RPMI7951 (cell line): ENCODE measurements at places on chromosomes 1 and 21. TPM values are rescaled to one million over a fixed set of nuclear protein-coding genes. Genes with fewer than 3 reads are reported as not detected.

Gene TRIM63
- total RNA-seq = 0.12 TPM in 1 of 2 replicates, not detected in the other

- DNase-seq = peak; percentile 64
Observed at GRCh38 chr1:33180911-33181890, 642 bp downstream of the TRIM62 start.

DNA sequence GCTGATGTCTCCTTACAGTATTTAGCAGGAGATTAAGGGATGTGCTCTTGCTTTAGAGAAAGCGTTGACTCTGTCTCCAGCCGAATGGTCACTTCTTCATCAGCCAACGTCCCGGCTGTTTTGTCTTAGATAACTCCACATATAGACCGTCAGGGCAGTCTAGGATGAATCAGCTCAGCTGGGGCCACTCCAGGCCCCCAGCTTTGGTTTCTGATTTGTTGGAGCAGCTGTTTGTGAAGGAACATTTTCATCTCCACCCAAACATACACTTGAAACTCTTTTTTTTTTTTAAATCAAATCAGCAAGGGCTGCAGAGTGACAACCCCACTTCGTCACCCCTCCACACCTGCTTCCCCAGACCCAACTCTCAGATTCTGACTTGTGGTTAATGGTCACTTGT lies 206.1 kb upstream of the GALNT2 start:
- no peak for DNase-seq

GRCh38 chr1:209620487-209620884 lies 31.7 kb downstream of the LAMB3 start:
- no peak for DNase-seq

Gene FMN2
- total RNA-seq = 19.8 and 25.8 TPM in 2 replicates

- peak; percentile 75 for DNase-seq
Observed at GRCh38 chr1:37477198-37477931, 3.0 kb downstream of the ZC3H12A start.

DNA sequence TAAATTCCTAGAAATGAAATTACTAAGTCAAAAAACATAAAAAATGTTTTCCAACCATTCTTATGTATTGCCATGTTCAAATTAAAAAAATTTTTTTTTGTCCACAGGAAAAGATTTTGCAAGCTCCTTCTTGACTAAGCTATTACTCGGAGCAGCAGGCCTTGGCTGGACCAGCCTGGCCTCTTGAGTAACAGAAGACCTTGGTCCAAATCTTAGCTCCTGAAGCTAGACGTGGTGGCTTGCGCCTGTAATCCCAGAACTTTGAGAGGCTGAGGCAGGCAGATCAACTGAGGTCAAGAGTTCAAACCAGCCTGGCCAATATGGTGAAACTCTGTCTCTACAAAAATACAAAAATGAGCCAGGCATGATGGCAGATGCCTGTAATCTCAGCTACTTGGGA lies 77.6 kb downstream of the CLSTN1 start:
- no peak for DNase-seq

Gene KRTAP10-6
- not detected in 2 replicates for total RNA-seq

Gene LMX1A
- total RNA-seq = not detected in 2 replicates

- peak; percentile 15 for DNase-seq
Observed at GRCh38 chr1:63688302-63688890, 85.4 kb upstream of the ROR1 start.

- DNase-seq = peak; percentile 69
Observed at GRCh38 chr1:96966536-96967138, 245.1 kb downstream of the PTBP2 start.

Gene ZMYM1
- 24.5 and 25.8 TPM in 2 replicates for total RNA-seq

GRCh38 chr1:36155408-36156328 lies at the start of gene MAP7D1:
MAP7D1 (plus strand) TSS chr1:36156160; CDS start chr1:36156418, 258 bp downstream.
- DNase-seq = peak; percentile 85

GRCh38 chr21:42218836-42219605 lies at the start of gene ABCG1:
ABCG1 (plus strand) TSS chr21:42219140; CDS start chr21:42219263, 123 bp downstream.
- no peak for DNase-seq

- DNase-seq = peak; percentile 98
Observed at GRCh38 chr1:234206651-234207284, 166.5 kb upstream of the COA6 start.

Gene CLIC6
- not detected in 2 replicates for total RNA-seq

DNA sequence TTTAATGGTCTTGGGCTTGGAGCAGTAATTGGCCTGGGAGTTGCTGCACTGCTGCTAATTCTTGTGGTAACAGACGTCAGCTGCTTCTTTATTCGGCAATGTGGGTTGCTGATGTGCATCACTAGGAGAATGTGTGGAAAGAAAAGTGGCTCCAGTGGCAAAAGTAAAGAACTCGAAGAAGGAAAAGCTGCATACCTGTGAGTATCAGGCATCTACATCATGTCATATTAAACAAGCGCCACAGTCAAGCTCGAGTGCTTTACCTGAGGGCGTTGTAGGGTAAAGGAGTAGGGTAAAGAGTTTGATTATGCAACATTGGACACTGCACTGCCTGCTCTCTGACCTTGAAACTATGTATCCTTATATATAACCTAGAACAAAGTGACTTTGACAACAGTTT lies 510.6 kb downstream of the NCAM2 start:
- peak; percentile 5 for DNase-seq

Gene GAS5
- 276 and 296 TPM in 2 replicates for total RNA-seq

Gene CDK18
- total RNA-seq = under 0.01 and 0.36 TPM in 2 replicates
